ENCODE measurements at places on chromosomes 11 and 22.

DNA sequence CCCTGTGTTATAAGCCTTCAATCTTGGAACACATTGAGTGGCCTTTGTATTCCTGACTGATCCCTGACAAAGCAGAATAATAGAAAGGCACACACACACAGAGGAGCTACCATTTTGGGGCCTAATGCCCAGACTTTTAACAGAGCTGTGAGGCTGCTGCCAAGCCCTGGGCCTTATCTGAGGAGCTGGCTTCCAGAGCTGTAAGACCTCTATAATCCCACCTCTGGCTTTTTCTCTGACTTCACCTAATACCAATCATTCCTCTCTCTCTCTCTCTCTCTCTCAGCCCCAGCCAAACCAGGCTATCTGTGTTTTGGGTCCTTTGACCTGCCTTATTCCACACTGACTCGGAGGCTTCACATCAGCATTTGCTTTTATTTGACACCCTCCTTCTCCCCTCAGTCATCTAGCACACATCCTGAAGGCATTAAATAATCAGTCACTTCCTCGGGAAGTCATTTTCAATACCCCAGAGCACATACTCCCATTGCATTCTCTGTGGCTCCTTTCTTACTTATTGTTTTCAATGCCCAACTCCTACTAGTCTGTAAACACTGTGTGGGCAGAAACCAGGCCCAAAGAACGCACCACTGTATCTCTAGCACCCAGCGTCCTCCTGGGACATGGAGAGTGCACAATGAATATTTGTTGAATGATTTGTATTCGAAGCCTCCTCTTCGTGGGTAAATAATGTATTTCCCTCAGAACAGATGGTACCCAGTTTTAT lies 21.2 kb upstream of the TRIM44 start:
- DNase-seq = no peak

DNA sequence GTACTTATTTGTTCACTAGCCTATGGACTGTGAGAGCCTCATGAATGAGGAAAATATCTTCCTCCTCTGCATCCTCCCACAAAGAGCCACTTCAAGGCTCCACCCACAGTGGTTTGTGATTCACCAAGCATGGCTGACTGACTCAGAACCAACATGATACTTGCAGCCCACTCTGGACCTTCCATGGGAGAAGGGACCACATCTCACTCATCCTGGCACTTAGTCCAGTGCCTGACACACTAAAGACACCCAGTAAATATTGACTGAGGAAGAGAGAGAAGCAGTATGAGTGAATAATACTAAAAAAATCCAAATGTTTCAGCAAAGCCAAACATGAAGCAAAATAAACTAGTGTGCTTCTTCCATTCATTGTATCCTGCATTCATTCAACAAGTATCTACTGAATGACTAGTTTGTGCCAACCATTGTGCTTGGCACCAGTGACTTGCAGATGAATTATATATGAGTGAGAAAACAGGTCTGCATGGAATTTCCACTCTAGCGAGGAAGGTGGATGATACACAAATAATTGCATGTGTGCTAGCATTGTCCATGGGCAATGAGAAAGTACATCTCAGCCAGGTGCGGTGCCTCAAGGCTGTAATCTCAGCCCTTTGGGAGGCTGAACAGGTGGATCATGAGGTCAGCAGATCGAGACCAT lies 54.9 kb upstream of the BLID start:
- no peak for DNase-seq

- DNase-seq = no peak
Observed at GRCh38 chr22:20582520-20583361, 75.3 kb downstream of the MED15 start.

- peak; percentile 51 for DNase-seq
Observed at GRCh38 chr22:37267135-37267587, 15.1 kb upstream of the CYTH4 start.

- DNase-seq = no peak
Observed at GRCh38 chr11:134153147-134153905, 70.4 kb downstream of the NCAPD3 start.

DNA sequence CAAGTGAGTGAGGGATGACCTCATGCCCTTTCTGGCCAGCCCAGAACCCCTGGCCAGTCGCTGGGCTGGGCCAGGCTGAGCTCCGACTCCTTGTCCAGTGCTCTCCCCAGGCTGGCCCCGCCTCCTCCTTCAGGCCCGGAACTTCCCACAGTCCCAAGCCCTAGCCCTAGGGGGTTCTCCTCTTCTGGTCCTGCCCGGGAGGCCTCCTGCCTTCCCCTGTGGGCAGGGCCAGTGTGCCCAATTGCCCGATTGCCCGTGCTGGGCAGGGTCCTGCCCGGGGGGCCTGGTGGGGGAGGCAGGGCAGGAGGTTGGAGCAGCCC lies 4.2 kb downstream of the TCIRG1 start:
- DNase-seq = no peak

DNA sequence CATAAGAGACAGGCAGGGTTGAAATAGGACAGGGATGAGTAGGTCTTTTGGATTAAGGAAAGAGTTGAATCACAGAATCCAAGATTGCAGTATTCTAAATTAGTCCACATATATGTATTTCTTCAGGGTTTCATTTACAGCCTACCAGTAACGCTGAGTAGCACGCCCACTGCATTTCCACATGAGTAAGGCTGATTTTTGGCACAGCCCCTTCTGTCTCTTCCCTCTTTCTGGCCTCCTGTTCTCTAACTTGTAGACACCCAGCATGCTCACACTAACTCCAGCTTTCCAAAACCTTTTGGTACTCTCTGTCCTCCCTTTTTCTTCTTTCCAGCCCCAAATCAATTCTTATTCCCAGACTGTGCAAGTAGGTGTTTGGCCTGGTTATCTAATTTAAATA lies 3.7 kb upstream of the SIK2 start:
- no peak for DNase-seq

- DNase-seq = no peak
Observed at GRCh38 chr22:31360029-31360428, 13.9 kb upstream of the PATZ1 start.

GRCh38 chr11:73577496-73577917 lies 20.4 kb downstream of the FAM168A start:
- DNase-seq = no peak

- DNase-seq = no peak
Observed at GRCh38 chr11:46667043-46667481, 33.4 kb downstream of the ARHGAP1 start.

- DNase-seq = no peak
Observed at GRCh38 chr11:132865623-132866022, 666.7 kb downstream of the OPCML start.

- DNase-seq = no peak
Observed at GRCh38 chr11:5230266-5230665, 3.4 kb upstream of the HBB start.

- peak; percentile 95 for DNase-seq
Observed at GRCh38 chr11:76235233-76236091, 29.2 kb upstream of the WNT11 start.

DNA sequence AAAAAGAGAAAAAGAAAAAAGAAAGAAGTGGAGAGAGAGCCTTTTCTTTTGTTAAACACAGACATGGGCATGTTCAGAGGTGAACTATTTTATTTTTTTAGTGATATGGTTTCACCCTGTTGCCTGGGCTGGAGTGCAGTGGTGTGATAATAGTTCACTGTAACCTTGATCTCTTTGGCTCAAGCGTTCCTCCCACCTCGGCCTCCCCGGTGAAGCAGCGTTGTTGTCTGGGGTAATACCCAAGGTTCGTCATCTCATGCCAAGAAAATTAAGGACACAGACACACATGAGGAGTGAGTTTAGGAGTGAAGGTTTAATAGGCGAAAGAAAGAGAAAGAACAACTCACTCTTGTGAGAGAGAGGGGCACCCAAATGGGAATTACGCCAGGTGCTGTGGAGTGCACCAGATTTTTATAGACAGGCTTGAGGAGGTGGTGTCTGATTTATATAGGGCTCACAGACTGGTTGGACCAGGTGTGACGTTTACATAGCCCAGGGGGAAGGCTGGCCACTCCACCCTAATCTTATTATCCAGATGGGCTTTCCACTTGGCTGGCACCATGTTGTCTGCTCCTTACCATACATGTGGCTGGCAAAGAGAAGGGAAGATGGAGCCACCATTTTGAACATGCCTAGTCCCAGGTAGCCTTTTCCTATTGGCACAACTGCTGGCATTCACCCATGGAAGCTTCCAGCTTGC lies 42.3 kb downstream of the GRAMD1B start:
- DNase-seq = no peak

- DNase-seq = no peak
Observed at GRCh38 chr22:46121079-46121478, 29.2 kb upstream of the PPARA start.

DNA sequence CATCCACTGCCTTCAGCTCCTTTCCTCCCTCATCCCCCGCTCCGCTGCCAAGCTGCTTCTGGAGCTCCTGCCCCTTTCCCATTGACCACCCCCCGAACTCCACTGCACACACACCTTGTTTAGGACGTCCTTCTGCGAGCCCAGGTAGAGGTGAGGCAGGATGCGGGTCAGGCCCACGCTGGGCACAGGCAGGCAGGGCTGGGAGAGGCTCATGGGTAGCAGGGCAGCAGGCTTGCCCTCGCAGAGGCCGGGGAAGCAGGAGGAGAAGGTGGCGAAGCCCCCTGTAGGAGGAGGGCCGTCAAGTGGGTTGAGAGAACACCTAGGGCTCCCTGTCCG lies 13.3 kb downstream of the DUSP8 start:
- no peak for DNase-seq

DNA sequence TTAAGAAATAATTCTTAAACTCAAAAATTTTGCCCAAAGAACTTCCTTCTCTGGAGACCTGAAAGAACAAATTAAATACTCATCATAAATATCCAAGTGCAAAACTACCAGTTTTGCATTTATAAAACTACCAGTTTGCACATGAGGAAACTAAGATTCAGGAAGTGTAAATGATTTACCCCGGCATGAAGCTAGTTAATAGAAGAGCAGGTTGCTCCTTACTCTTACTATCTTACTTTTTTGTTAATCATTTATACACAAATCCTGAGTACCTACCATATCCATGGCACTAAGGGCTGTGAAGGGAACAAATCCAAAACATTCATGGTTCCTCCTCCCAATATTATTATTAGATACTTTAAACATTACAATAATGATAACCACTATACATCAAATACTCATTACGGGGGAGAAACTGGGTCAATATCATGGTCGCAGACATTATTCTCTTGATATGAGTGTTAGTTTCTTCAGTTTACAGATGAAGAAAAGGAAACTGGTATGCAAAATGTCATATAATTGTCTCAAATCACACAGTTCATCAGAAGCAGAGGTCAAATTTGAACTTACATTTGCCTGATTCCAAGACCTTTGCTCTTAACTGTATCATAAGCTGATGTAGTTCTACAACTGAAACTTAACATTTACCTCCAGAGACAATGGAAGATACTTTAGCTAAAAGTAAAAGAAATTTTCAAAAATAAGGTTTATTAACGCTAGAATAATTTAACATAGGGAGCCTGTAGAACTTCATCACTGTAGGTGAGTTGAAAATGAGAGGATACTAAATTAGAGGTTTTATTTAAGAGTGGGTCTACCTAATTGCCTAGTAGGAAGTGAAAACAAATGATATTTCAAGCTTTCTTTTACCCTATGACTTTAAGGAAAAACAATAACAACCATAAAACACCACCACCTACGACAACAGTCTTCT lies 74.5 kb downstream of the FAM76B start:
- DNase-seq = no peak

GRCh38 chr11:1113405-1114201 lies 38.9 kb downstream of the MUC2 start:
- no peak for DNase-seq
